Caki2 (cell line): ENCODE measurements at places on chromosomes 7 and 10.

- peak; percentile 14 for DNase-seq
Observed at GRCh38 chr7:149624006-149624405, 126.4 kb upstream of the ZNF746 start.

- DNase-seq: peak; percentile 91
Observed at GRCh38 chr10:78756604-78757343, 312.0 kb upstream of the ZMIZ1 start.

GRCh38 chr10:112981553-112981952 is 31.5 kb downstream of the TCF7L2 start:
- no peak for DNase-seq

- no peak for DNase-seq
Observed at GRCh38 chr7:98458090-98458875, 57.4 kb upstream of the BAIAP2L1 start.

GRCh38 chr10:42980553-42981357 is 96.1 kb upstream of the RET start:
- no peak for DNase-seq

DNA sequence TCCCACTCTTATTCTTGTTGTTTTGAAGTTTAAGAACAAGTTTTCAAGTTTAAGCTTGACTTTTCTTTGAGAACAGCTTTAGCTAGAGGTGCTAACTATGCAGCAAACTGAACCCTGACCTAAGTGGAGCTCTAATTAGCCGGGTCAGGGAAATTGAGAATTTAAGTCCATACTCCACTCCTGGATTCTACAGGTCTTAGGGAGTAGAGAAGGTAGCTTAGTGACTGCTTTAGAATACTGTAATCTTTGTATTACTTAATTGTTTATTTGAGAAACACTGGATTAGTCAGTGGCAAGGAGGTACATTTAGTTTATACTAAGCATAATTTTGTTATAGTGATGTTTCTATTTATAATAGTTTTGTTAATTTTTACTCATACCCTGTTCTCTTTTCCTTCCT is 74.6 kb upstream of the STRIP2 start:
- DNase-seq: no peak
